ENCODE measurements at places on chromosomes 2 and 18. TPM values are rescaled to one million over a fixed set of nuclear protein-coding genes. Genes with fewer than 3 reads are reported as not detected.

- H3K4me1 ChIP-seq: peaks cover 13% of the 10 kb centered on the region
- H3K4me3 ChIP-seq: no peak overlapping the region
- peaks cover 18% of the 10 kb centered on the region for H3K36me3 ChIP-seq
- peak overlapping the region; percentile 19 for H3K27ac ChIP-seq
Observed at GRCh38 chr2:113206251-113206650, 32.5 kb downstream of the PSD4 start.

DNA sequence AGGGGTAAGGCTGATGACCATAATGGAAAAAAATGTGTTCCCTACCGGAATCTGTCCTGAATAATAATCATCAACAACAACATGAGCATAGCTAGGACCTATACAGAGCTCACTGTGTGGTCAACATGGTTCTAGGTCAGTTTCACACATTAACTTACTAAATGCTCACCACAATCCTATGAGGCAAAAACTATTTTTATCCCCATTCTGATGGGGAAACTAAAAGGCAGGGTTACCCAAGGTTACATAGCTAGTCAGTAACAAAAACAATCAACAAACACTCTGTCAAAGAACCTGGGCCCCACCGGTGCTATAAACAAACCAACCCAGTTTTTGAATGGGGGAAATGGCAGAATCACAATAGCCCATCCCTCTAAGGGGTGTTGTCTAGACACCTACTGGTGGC, 40.1 kb downstream of the AOX1 start:
- H3K27me3 ChIP-seq: peaks cover 21% of the 10 kb centered on the region
- no peak overlapping the region for H3K4me3 ChIP-seq
- H3K36me3 ChIP-seq: no peaks in the 10 kb centered on the region
- no peak for DNase-seq

- H3K36me3 ChIP-seq: no peaks in the 10 kb centered on the region
- H3K4me3 ChIP-seq: no peak overlapping the region
- no peaks in the 10 kb centered on the region for H3K27me3 ChIP-seq
- no peaks in the 10 kb centered on the region for H3K4me1 ChIP-seq
- H3K27ac ChIP-seq: no peak overlapping the region
Observed at GRCh38 chr2:170324640-170325046, 146.7 kb downstream of the MYO3B start.

PSD4 gene
- 161 TPM for total RNA-seq

GPR55 gene
- 4.5 TPM for total RNA-seq

- peak; percentile 75 for DNase-seq
- no peak overlapping the region for H3K27ac ChIP-seq
- peak overlapping the region; percentile 87 for H3K4me3 ChIP-seq
- H3K36me3 ChIP-seq: no peaks in the 10 kb centered on the region
Observed at GRCh38 chr2:74715081-74715791, 61.2 kb downstream of the SEMA4F start.

DNA sequence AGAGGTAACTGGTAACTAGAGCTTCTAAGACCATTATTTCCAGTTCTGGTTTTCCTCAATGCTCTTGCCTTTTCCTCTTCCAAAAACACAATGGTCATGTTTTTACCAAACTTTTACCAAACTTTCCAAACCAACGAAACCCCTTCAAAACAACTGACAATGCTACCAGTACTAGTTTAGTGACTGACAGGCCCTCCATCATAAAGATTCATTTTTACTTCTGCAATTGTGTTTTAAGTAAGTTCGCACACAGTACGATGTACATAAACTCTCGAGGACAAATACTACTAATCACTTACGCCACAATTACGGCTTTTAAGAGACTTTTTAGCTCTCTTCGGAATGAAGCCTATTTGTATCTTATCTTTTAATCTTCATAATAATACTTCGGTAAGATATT, 900 bp downstream of the C18orf32 start:
- no peak for DNase-seq
- H3K27me3 ChIP-seq: no peaks in the 10 kb centered on the region
- H3K4me1 ChIP-seq: peaks cover 61% of the 10 kb centered on the region
- peaks cover 70% of the 10 kb centered on the region for H3K36me3 ChIP-seq
- H3K27ac ChIP-seq: peak overlapping the region; percentile 98

DNA sequence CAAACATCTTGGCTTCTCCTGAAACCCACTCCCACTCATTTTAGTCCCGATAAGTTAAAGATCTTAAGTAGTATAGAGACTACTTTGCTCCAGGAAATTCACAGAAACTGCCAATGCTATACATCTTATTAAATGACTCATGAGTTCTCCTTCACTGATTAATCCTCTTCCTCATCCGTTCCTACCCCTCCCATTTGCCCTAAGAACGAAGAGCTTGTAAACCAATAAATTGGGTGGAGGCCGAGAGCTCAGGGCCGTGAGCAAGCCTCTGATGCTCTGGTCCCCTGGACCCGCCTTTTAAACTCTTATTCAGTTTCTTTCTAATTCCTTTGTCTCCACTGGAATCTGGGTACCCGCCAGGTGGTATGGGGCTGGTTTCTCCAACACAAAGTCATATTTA, 68.6 kb downstream of the METTL8 start:
- peaks cover 16% of the 10 kb centered on the region for H3K36me3 ChIP-seq
- no peak overlapping the region for H3K27ac ChIP-seq
- no peaks in the 10 kb centered on the region for H3K27me3 ChIP-seq

GRCh38 chr2:134137182-134137611, 116.7 kb upstream of the MGAT5 start:
- H3K27me3 ChIP-seq: no peaks in the 10 kb centered on the region
- H3K27ac ChIP-seq: peak overlapping the region; percentile 81
- peak overlapping the region; percentile 55 for H3K4me3 ChIP-seq
- peaks cover 91% of the 10 kb centered on the region for H3K4me1 ChIP-seq

LRRC30 gene
- total RNA-seq: not detected

DNA sequence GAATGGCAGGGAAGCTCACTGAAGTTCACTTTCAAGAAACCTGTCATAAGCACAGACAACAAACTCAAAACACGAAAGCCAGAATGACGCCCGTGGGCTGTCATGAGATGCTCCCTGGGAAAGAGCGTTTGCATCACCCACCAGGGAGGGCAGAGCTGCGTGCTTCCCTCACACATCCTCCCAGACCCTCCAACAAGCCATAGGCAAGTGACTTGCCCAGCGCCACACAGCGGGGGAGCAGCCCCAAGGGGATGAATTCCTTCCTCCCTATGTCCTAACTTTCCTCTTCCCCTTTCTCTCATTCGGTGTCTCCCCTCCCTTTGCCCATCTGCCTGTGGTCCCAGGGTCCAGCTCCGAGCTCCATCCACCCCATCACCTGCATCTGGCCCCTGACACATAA, 10.7 kb downstream of the BIN1 start:
- H3K4me3 ChIP-seq: no peak overlapping the region
- no peak overlapping the region for H3K27ac ChIP-seq
- peaks cover 12% of the 10 kb centered on the region for H3K4me1 ChIP-seq
- no peaks in the 10 kb centered on the region for H3K36me3 ChIP-seq
- no peaks in the 10 kb centered on the region for H3K27me3 ChIP-seq
- no peak for DNase-seq

- no peak overlapping the region for H3K27ac ChIP-seq
- H3K4me1 ChIP-seq: no peaks in the 10 kb centered on the region
- no peak for DNase-seq
- H3K36me3 ChIP-seq: no peaks in the 10 kb centered on the region
Observed at GRCh38 chr2:183780072-183780471, 655.8 kb downstream of the NUP35 start.

- no peak overlapping the region for H3K4me3 ChIP-seq
- H3K36me3 ChIP-seq: no peaks in the 10 kb centered on the region
- H3K27me3 ChIP-seq: no peaks in the 10 kb centered on the region
- DNase-seq: no peak
- no peak overlapping the region for H3K27ac ChIP-seq
Observed at GRCh38 chr18:21181766-21182165, 60.3 kb upstream of the GREB1L start.

ERFE gene
- not detected for total RNA-seq

DNA sequence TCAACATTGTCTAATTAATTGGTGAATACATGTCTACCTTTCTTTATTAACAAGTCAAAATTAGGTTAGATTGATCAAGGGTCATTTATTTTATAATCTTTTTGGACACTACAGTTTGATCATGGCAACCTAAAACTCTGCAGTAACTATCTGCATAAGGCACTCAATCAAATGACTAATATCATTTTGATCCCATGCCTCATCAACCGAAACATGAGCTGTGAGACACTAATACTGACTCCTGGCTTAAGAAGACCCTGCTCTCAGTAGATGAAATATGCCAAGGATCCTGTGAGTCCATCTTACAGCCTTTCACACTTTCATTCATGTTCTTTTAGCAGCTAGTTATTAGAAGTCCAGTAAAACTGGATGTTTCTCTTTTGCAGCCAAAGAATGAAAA, 169.4 kb upstream of the CAVIN2 start:
- no peaks in the 10 kb centered on the region for H3K4me1 ChIP-seq
- DNase-seq: no peak
- H3K27ac ChIP-seq: no peak overlapping the region
- no peaks in the 10 kb centered on the region for H3K27me3 ChIP-seq

RAMP1 gene
- 4.4 TPM for total RNA-seq

- peak overlapping the region; percentile 19 for H3K4me3 ChIP-seq
- peaks cover 9% of the 10 kb centered on the region for H3K27me3 ChIP-seq
- no peaks in the 10 kb centered on the region for H3K36me3 ChIP-seq
Observed at GRCh38 chr2:240233885-240234502, 93.5 kb upstream of the OTOS start.

ARHGEF33 gene
- 0.27 TPM for total RNA-seq

GRCh38 chr2:39216346-39217191, 27.2 kb downstream of the CDKL4 start:
- DNase-seq: no peak
- no peaks in the 10 kb centered on the region for H3K27me3 ChIP-seq
- H3K27ac ChIP-seq: no peak overlapping the region
- no peak overlapping the region for H3K4me3 ChIP-seq

- no peaks in the 10 kb centered on the region for H3K36me3 ChIP-seq
- DNase-seq: no peak
- H3K4me1 ChIP-seq: no peaks in the 10 kb centered on the region
- no peak overlapping the region for H3K27ac ChIP-seq
Observed at GRCh38 chr18:25010623-25011374, 341.2 kb downstream of the ZNF521 start.

- H3K36me3 ChIP-seq: peaks cover 52% of the 10 kb centered on the region
- peak overlapping the region; percentile 76 for H3K4me3 ChIP-seq
- H3K4me1 ChIP-seq: peaks cover 87% of the 10 kb centered on the region
- DNase-seq: no peak
Observed at GRCh38 chr2:46984642-46985476, 69.3 kb upstream of the MCFD2 start.

GRCh38 chr2:207813221-207813916, 43.7 kb upstream of the FZD5 start:
- no peaks in the 10 kb centered on the region for H3K36me3 ChIP-seq
- DNase-seq: no peak
- no peak overlapping the region for H3K4me3 ChIP-seq
- H3K27ac ChIP-seq: no peak overlapping the region
- no peaks in the 10 kb centered on the region for H3K27me3 ChIP-seq

CCDC148 gene
- not detected for total RNA-seq

RPL31 gene
- 1,828 TPM for total RNA-seq

GRCh38 chr2:41084321-41084720, 632.4 kb upstream of the SLC8A1 start:
- H3K4me3 ChIP-seq: no peak overlapping the region
- H3K4me1 ChIP-seq: no peaks in the 10 kb centered on the region
- no peaks in the 10 kb centered on the region for H3K36me3 ChIP-seq
- H3K27ac ChIP-seq: no peak overlapping the region
- no peak for DNase-seq

DNA sequence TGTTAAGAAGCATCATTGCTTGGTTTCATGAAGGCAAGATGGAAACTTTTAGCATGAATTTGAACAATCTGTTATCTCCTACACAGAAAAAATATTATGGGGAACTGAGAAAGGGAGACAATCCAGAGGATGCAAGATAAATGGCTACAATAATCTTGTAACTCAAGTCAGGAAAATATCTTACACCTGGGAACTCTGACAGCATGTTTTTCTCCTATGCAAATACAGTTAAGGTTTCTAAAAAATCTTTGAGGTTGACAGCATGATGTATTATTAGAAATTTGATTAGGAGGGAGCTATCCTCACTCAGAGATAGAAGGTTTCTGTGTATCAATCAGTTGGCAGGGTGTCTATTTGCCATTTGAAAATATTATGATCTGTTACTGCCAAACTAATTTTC, 75.6 kb downstream of the GPD2 start:
- no peak for DNase-seq
- H3K27ac ChIP-seq: no peak overlapping the region
- H3K27me3 ChIP-seq: no peaks in the 10 kb centered on the region
- H3K4me1 ChIP-seq: peaks cover 9% of the 10 kb centered on the region

DNA sequence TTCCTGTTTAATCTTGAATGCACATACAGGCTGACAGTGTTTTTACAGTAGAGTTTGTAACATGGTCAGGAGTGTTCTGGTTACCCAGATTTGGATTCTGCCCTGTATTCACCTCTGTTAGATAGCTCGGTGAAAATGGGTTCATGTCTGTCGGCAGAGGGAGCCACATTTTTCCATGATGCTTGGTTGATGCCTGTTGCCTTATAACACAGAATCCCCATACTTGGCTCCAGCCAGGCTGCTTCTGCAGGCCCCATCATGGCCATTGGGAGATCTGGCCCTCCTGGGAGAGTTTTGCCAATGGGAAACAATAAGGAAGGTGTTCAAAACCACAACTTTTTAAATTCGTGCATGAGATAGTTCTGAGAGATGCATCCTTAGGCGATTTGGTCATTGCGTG, 78.1 kb downstream of the WDSUB1 start:
- H3K36me3 ChIP-seq: no peaks in the 10 kb centered on the region
- no peaks in the 10 kb centered on the region for H3K27me3 ChIP-seq
- no peak for DNase-seq
- no peak overlapping the region for H3K4me3 ChIP-seq

DNA sequence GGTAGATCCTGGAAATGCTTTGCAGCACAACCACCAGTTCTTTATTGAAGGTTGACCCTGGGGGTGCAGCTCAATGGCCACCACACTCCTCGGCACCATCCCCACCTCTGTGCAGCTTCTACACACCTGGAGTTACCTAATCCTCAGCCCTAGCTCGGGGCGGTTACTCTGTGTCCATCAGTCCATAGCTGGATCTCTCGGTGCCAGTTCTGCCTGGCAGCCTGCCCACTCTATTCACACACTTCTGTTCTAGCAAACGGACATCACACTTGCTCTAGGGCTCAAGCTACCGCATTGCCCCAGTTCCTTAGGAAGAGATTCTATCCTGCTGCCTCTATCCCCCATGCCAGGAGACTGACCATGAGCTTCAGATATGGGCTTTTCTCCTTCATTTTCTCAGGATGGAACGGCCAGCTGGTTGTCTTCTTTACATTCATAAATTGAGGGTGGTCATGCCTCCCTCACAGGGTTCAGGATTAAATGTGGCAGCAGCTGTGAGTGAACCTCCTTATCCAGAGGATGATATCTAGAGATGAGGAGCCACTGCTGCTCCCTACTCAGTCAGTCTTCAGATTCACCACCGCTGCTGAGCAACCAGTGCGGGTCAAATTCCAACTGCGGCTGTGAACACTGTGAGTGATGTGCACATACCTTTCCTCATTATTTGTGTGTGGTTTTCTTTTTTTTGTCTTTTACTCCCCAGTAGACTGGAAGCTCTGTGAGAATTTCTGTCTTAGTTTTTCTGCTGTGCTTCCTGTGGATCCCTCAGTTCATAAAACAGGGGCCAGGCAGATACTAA, 66.9 kb upstream of the TRIB2 start:
- H3K27me3 ChIP-seq: peaks cover 26% of the 10 kb centered on the region
- H3K36me3 ChIP-seq: no peaks in the 10 kb centered on the region
- H3K4me3 ChIP-seq: no peak overlapping the region
- DNase-seq: no peak
- H3K4me1 ChIP-seq: no peaks in the 10 kb centered on the region
- no peak overlapping the region for H3K27ac ChIP-seq

HAUS1 gene
- 34.6 TPM for total RNA-seq
